ENCODE measurements at places on chromosomes 13 and 19. TPM values are rescaled to one million over a fixed set of nuclear protein-coding genes. Genes with fewer than 3 reads are reported as not detected.

The TNFSF13B gene
- 7.5 TPM for total RNA-seq

The ZNF442 gene
- total RNA-seq, result 11.1 TPM

The MEIS3 gene
- total RNA-seq, result 11.5 TPM

The GIPC1 gene
- total RNA-seq, result 56.4 TPM

The SIGLEC14 gene
- total RNA-seq, result 12.6 TPM

GRCh38 chr13:77521595-77522367 is 13.7 kb upstream of the SCEL start:
- no peak overlapping the region for H3K4me3 ChIP-seq
- H3K36me3 ChIP-seq, result no peaks in the 10 kb centered on the region
- no peaks in the 10 kb centered on the region for H3K4me1 ChIP-seq
- no peak for DNase-seq
- no peak overlapping the region for H3K27ac ChIP-seq

- H3K4me1 ChIP-seq, result peaks cover 13% of the 10 kb centered on the region
- no peak for DNase-seq
- no peak overlapping the region for H3K4me3 ChIP-seq
- no peak overlapping the region for H3K27ac ChIP-seq
Observed at GRCh38 chr13:33711436-33711835, 106.5 kb upstream of the RFC3 start.

GRCh38 chr13:72970956-72971355 is 87.8 kb upstream of the KLF5 start:
- H3K27me3 ChIP-seq, result no peaks in the 10 kb centered on the region
- no peak for DNase-seq
- no peaks in the 10 kb centered on the region for H3K36me3 ChIP-seq

GRCh38 chr19:799076-799881 is 2.0 kb downstream of the PTBP1 start:
- H3K4me1 ChIP-seq, result peaks cover 67% of the 10 kb centered on the region
- peak overlapping the region; percentile 95 for H3K4me3 ChIP-seq
- no peaks in the 10 kb centered on the region for H3K27me3 ChIP-seq
- no peak for DNase-seq
- H3K27ac ChIP-seq, result no peak overlapping the region

All from thoracic aorta (tissue), 2 donors.